ENCODE measurements at places on chromosomes 7 and 10. TPM values are rescaled to one million over a fixed set of nuclear protein-coding genes. Genes with fewer than 3 reads are reported as not detected.

DNA sequence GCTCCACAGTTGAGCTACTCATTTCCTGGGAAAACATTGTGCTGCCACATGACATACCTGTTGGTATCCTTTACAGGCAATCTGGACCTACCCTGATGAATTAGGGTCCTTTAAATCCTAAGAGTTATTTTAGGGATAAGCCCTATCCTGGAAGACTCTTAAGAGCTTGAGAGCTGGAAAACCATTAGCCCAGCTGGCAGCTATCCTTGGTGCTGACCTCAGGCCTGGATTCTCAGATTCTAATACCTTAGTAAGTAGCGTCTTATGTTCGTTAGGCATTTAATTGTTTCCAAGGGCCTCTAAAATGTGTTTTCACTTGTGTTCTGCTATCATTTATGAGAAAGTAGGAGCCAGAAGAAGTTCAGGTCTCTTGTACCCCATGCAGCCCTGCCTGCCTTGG is 93.0 kb upstream of the SORCS3 start:
- H3K4me1 ChIP-seq, result no peaks in the 10 kb centered on the region
- no peak overlapping the region for H3K4me3 ChIP-seq
- H3K27me3 ChIP-seq, result peaks cover 12% of the 10 kb centered on the region
- no peak for DNase-seq
- no peaks in the 10 kb centered on the region for H3K36me3 ChIP-seq
- H3K27ac ChIP-seq, result no peak overlapping the region

DNA sequence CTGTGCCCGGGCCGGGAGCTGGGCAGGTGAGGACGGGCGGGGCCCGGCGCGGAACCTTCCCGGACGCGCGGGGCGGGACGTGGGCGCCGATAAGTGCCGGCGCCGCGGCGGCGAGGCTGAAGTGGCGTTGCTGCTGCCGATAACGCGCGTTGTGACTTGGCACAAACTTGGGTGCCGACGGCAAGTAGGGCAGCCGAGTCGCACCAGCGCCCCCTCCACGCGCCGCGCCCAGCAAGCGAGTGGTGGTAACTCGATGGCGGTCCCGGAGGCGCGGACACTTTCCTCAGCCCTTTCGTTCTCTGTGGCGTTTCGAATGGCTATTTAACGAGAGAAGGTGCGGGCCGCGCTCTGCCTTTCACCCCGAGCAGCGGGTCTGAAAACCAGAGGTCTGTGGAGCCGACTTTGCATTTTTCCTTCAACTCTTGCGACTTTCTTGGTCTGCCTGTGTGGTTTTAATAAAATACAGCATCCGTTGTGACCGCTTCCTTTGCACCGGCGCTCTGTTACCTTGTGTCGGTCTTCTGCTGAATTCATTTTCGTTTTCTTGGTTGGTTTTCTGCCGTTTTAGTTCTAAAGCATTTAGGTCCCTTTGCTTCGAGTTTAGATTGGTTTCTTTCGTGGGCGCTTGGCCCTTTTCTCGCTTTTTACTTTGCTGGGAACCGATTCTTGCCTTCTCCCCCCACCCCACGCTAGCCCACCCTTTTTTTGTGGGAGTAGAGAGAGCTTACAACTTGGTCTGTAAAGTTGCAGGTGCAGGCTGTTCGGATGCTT is 701 bp downstream of the STK17A start:
- no peaks in the 10 kb centered on the region for H3K36me3 ChIP-seq
- peak; percentile 92 for DNase-seq
- H3K4me1 ChIP-seq, result peaks cover 10% of the 10 kb centered on the region

GRCh38 chr10:26217396-26218086 is 967 bp downstream of the GAD2 start:
- no peaks in the 10 kb centered on the region for H3K36me3 ChIP-seq
- DNase-seq, result no peak
- H3K27ac ChIP-seq, result no peak overlapping the region
- H3K4me1 ChIP-seq, result no peaks in the 10 kb centered on the region
- H3K4me3 ChIP-seq, result no peak overlapping the region

DNA sequence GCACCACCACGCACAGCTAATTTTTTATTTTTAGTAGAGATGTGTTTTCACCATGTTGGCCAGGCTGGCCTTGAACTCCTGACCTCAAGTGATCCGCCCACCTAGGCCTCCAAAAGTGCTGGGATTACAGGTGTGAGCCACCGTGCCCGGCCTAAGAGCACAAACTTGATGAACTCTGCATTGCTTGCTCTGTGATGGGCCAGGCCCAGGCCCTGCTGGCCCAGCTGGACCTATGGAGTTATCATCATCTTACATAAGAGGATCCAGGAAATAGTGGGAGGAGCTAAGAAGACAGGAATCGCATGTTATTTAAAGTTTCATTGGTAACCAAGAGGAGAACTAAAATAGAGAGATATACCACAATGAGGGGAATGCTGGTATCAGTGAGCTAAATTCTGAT is 86.9 kb downstream of the DAGLB start:
- H3K4me3 ChIP-seq, result no peak overlapping the region
- H3K4me1 ChIP-seq, result no peaks in the 10 kb centered on the region
- no peaks in the 10 kb centered on the region for H3K27me3 ChIP-seq
- no peak overlapping the region for H3K27ac ChIP-seq
- H3K36me3 ChIP-seq, result no peaks in the 10 kb centered on the region

DNA sequence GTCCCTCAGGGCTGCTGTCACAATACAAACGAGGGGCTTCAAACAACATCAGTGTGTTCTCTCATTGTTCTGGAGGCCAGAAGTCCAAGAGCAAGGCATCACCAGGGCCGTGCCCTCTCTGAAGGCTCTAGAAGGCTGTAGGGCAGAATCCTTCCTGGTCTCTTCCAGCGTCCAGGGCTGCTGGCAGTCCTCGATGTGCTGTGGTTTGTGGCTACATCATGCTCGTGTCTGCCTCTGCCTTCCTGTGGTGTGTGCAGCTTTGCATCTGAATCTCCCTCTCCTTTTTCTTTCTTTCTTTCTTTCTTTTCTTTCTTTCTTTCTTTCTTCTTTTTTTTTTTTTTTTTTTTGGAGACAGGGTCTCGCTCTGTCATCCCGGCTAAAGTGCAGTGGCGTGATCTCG is 103.5 kb downstream of the INSYN2A start:
- no peak overlapping the region for H3K27ac ChIP-seq
- H3K4me3 ChIP-seq, result no peak overlapping the region
- H3K27me3 ChIP-seq, result no peaks in the 10 kb centered on the region
- H3K36me3 ChIP-seq, result peaks cover 7% of the 10 kb centered on the region

DNA sequence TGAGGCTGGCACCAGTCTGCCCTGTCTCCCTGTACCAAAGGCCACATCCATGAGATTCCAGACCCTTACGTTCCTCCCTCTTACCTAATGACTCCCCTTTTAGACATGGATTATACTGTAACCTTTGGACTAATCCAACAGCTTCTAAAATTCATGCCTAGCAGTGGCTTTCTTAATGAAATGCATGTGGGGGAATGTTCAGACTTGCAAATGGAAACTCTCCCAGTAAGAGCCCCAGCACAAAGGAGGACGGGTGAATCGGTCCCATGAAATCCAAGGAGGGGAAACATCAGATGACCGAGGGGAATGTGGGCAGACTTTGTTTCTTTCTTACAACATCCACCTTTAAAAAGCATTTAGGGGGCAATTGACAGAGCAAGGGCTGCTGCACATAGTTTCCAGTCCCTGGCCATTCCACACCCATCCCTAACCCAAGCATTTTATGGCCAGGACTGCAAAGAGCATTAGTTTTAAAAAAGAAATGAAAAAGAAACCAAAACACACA is 71.5 kb downstream of the COL13A1 start:
- H3K27ac ChIP-seq, result no peak overlapping the region
- H3K36me3 ChIP-seq, result no peaks in the 10 kb centered on the region
- H3K27me3 ChIP-seq, result no peaks in the 10 kb centered on the region
- H3K4me3 ChIP-seq, result no peak overlapping the region
- DNase-seq, result no peak

DNA sequence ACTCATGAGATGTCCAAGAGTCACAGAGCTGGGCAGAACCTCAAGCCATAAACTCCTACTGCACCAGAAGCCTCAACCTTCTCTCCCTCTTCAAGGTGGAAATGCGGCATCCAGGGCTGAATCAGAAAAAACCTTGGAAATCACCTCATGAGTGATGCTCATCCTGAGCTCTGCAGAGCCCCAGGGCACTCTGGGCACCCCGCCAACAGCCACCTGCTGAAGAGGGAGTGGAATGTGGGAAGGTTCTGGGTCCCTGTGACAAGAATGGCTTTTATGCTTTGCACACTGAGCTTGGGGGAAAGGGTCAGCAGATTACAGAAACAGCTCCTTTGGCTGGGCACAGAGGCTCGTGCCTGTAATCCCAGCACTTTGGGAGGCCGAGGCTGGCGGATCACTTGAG is 18.8 kb downstream of the NUDT1 start:
- H3K4me3 ChIP-seq, result no peak overlapping the region
- H3K36me3 ChIP-seq, result peaks cover 43% of the 10 kb centered on the region
- no peaks in the 10 kb centered on the region for H3K4me1 ChIP-seq
- no peaks in the 10 kb centered on the region for H3K27me3 ChIP-seq
- peak; percentile 93 for DNase-seq
- H3K27ac ChIP-seq, result peak overlapping the region; percentile 30

GRCh38 chr7:101754424-101755159 is 62.8 kb upstream of the CUX1 start:
- DNase-seq, result no peak
- H3K27ac ChIP-seq, result no peak overlapping the region
- peak overlapping the region; percentile 40 for H3K4me3 ChIP-seq

- no peak for DNase-seq
- no peak overlapping the region for H3K27ac ChIP-seq
- no peaks in the 10 kb centered on the region for H3K4me1 ChIP-seq
- no peak overlapping the region for H3K4me3 ChIP-seq
- H3K27me3 ChIP-seq, result no peaks in the 10 kb centered on the region
Measured at GRCh38 chr10:28841625-28842024, 164.3 kb downstream of the BAMBI start.

GRCh38 chr7:128352636-128353035 is 8.9 kb downstream of the PRRT4 start:
- no peak overlapping the region for H3K27ac ChIP-seq
- H3K4me1 ChIP-seq, result peaks cover 5% of the 10 kb centered on the region
- no peak for DNase-seq
- no peak overlapping the region for H3K4me3 ChIP-seq

DNA sequence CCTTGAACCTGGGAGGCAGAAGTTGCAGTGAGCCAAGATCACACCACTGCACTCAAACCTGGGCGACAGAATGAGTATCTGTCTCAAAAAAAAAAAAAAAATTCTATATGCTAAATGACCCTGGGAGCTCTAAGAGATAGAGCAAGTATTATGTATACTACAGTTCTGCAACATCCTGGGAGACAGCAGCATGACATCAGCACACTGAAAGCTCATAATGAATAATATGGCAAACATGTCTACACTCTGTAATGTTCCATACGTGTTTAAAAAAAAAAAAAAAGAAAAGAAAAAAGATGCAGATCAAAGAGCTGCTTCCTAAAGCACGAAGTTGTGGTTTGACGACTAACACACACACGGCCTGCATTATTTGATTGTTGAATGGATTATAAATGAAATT is 72.5 kb downstream of the CUL2 start:
- no peak for DNase-seq
- peaks cover 23% of the 10 kb centered on the region for H3K36me3 ChIP-seq
- no peaks in the 10 kb centered on the region for H3K4me1 ChIP-seq

DNA sequence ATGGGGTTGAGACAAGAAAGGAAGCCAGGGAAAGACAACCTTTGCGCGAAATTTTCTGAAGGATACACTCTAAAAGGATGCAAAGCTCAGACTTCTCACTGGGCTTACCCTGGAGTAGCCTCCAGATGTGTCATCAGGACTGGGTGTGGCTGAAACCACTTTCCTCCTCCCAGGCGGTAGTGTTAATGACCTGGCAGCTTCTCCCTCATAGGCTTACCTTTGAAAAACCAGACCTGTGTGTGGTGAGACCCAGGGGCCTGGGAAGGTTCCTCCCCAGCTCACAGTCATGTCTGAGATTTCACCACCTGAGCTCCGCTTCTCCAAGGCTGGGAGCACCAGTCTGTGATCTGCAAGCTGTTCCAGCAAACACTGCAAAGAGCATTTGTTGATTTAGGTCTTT is 93.7 kb downstream of the EPC1 start:
- no peak for DNase-seq
- no peaks in the 10 kb centered on the region for H3K36me3 ChIP-seq
- no peak overlapping the region for H3K27ac ChIP-seq
- no peak overlapping the region for H3K4me3 ChIP-seq
- H3K27me3 ChIP-seq, result no peaks in the 10 kb centered on the region
- H3K4me1 ChIP-seq, result no peaks in the 10 kb centered on the region

DNA sequence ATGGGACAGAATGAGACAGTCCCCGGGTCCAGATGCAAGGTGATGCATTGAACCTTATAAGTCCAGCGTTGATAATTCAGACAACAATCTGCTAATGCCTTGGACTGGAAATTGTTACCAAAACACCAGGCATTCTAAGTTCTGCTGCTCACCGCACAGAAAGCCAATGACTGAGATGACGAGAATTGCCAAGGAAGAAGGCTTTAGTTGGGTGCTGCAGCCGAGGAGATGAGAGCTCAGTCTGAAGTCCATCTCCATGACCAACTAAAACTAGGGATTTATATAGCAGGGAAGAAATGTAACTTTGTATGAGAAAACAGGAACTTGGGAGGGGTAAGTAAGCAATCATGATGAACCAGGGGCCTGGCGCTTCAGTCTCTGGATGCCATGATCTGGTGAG is 68.7 kb downstream of the PRKCQ start:
- H3K27ac ChIP-seq, result no peak overlapping the region
- H3K4me1 ChIP-seq, result no peaks in the 10 kb centered on the region
- no peaks in the 10 kb centered on the region for H3K36me3 ChIP-seq

- no peaks in the 10 kb centered on the region for H3K27me3 ChIP-seq
- H3K4me3 ChIP-seq, result no peak overlapping the region
- no peaks in the 10 kb centered on the region for H3K36me3 ChIP-seq
- no peak overlapping the region for H3K27ac ChIP-seq
- no peak for DNase-seq
Measured at GRCh38 chr10:5376450-5376849, 11.7 kb downstream of the UCN3 start.

GRCh38 chr10:67934336-67934735 is 49.9 kb downstream of the SIRT1 start:
- no peak overlapping the region for H3K27ac ChIP-seq
- no peaks in the 10 kb centered on the region for H3K4me1 ChIP-seq
- no peak overlapping the region for H3K4me3 ChIP-seq

GRCh38 chr10:4981722-4982471 is 18.7 kb downstream of the AKR1C1 start:
- peaks cover 10% of the 10 kb centered on the region for H3K4me1 ChIP-seq
- no peaks in the 10 kb centered on the region for H3K27me3 ChIP-seq
- no peaks in the 10 kb centered on the region for H3K36me3 ChIP-seq
- no peak overlapping the region for H3K4me3 ChIP-seq

Gene MBLAC1
- total RNA-seq, result 3.0 TPM

Gene GPNMB
- 322 TPM for total RNA-seq

Gene EPO
- total RNA-seq, result not detected

Gene ADCK2
- total RNA-seq, result 18.2 TPM
